ENCODE measurements at places on chromosomes 3 and 15.

- no peak for DNase-seq
Observed at GRCh38 chr3:129101370-129102138, 20.1 kb downstream of the RAB43 start.

- peak; percentile 47 for DNase-seq
Observed at GRCh38 chr3:63067999-63068645, 192.9 kb upstream of the CADPS start.

DNA sequence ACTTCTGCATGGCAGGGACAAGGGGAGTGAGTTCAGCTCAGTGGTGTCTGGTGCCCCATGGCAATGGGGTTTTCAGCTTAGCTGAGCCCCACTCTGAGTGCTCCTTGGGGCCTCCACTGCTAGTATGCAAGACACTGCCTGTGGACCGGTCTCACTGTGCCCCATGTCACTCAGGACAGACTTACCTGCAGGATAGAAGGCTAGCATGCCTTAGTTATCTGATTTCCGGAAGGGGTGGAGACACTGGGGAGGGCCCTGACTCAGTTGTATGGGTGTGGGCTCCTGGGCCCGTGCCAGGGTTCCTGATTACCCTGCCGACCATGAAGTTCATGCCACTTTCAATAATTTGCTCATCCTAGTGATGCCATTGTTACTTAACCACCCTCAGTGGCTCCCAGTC is 4.3 kb upstream of the SLC6A20 start:
- DNase-seq = no peak

DNA sequence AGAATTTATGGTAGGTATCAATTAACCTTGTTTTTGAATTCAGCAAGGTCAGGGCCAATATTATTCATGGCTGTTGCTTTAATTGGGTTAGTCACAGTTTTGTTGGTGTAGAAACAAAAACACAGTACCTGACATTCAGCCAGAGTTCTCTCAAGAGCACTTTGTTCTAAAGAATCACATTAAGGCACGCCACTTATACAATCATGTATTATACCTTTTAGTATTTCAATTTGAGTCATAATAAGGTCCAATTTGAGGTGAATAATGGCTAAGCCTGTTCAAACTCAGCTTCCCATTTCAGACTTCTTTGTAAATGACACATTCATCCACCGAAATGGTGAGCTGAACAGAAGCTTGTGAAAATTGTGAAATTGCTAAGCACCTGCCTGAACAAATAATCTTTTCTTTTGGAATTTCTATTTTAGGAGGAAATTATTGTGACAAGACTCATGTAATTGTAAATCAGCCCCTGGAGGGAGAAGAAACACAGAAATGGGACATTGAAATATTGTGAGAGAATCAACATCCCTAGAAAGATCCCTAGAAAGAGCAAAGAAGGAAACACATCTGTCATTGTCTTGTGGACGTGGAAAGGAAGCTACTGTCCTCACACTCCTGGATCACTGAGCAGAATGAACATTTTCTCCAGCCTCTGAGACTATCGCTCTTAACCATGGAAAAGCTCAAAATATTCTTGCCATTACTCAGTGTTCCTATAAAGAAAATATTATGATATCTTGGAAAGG is 29.3 kb downstream of the RIOX2 start:
- no peak for DNase-seq

GRCh38 chr3:7207125-7207524 is 346.2 kb downstream of the GRM7 start:
- DNase-seq = no peak

GRCh38 chr3:70919091-70919490 is 606.7 kb upstream of the MDFIC2 start:
- DNase-seq = no peak

- no peak for DNase-seq
Observed at GRCh38 chr3:59953104-59953503, 903.3 kb upstream of the CFAP20DC start.

GRCh38 chr15:57706405-57707209 is at the start of gene POLR2M:
Gene POLR2M, plus strand, starts transcription at chr15:57706714. Its CDS starts 129 bp downstream, at chr15:57706843.
- peak; percentile 98 for DNase-seq

GRCh38 chr3:42747581-42747980 is 25.5 kb downstream of the CCDC13 start:
- no peak for DNase-seq

Data from ACHN (cell line).